ENCODE measurements at places on chromosomes 6 and 20. TPM values are rescaled to one million over a fixed set of nuclear protein-coding genes. Genes with fewer than 3 reads are reported as not detected.

GRCh38 chr6:11632795-11633511 lies 95.4 kb downstream of the TMEM170B start:
- peak; percentile 70 for DNase-seq

- DNase-seq = no peak
Measured at GRCh38 chr6:89974834-89975233, 80.6 kb downstream of the GJA10 start.

DNA sequence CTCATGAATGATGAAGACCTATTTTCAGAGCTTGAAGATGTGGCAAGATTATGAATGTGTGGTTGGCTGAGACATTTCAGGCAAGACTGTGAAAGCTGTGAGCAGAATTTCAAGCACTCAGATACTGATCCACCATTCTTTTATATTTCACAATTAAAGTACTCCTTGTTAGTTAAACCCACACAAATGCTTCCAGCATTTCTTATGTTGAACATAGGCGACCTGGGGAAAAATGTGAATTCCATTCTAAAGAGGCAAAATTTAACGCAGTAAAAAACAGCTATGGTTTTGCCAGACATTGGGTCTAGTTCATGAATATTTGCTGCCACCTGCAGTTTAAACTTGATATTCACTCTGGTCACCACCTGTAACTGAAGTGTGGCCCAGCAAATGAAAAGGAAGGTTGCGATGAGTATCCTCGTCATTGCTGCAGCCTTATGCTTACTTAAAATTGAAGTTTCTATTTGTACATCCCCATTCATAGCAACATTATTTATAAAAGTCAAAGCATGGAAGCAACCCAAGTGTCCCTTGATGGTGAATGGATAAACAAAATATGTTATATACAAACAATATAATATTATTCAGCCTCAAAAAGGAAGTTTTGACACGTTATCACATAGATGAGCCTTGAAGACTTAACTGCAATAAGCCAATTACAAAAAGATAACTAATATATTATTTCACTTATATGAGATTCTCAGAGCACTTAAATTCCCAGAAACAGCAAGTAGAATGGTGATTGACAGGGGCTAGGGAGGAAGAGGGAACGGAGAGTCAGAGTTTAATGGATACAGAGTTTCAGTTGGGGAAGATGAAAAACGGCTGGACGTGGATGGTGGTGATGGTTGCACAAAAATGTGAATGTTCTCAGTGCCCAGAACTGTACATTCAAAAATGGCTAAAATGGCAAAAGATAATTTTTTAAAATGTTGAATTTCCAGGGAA lies 32.4 kb upstream of the FAM184A start:
- DNase-seq = peak; percentile 61

GRCh38 chr6:84151669-84152068 lies 75.8 kb downstream of the CEP162 start:
- no peak for DNase-seq

DNA sequence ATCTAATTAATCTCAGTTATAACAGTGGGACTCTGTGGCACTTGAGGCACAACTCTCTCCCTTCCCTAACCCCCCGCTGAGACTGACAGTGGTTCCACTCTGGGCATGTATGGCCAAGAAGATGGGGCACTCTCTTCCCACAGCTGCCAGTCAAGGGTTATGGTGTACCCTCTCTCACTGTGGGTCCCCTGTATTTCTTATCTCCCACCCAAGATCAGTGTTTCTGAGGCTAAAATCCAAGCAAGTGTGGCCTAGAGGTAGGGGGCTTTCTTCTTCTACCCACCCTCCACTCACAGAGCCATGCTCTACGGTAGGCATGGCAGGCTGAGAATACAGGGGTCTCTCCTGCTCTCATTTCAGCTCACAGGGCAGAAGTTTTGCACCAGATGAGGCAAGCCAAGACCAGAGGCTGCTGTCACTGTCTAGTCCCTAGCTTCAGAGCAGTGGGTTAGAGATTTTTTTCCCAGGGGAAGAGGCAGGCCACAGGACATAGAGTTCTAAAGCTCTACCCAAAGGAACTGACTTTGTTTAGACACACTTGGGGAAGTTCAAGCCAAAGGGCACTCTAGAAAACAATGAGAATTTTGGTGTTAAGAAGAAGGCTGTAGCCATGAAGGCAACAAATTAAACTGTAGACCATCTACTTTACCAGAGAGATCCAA lies 31.7 kb upstream of the HINT3 start:
- no peak for DNase-seq

GRCh38 chr6:113370508-113371502 lies 486.3 kb upstream of the MARCKS start:
- DNase-seq = no peak

Gene ERVFRD-1
- total RNA-seq = not detected

Gene CFAP61
- not detected for total RNA-seq

Gene TRIM40
- not detected for total RNA-seq

Data from renal cortical epithelial cell (primary cell).